ENCODE measurements at places on chromosomes 4 and X. TPM values are rescaled to one million over a fixed set of nuclear protein-coding genes. Genes with fewer than 3 reads are reported as not detected.

Gene MPC1L
- total RNA-seq, result not detected

DNA sequence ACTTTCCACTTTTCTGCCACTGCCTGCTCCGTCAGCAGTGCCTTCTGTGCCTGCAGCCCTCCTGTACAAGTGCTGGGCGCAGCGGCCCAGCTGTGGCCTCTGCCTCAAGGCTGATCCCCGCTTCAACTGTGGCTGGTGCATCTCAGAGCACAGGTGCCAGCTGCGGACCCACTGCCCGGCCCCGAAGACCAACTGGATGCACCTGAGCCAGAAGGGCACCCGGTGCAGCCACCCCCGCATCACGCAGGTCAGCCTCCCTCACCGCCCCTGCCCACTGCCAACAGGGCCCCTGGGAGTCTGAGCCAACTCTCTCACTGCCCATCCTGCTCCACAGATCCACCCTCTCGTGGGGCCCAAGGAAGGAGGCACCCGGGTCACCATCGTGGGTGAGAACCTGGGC is 7.5 kb downstream of the PLXNA3 start:
- no peak overlapping the region for H3K4me3 ChIP-seq
- no peaks in the 10 kb centered on the region for H3K4me1 ChIP-seq
- no peak for DNase-seq
- H3K36me3 ChIP-seq, result peaks cover 38% of the 10 kb centered on the region
- H3K27ac ChIP-seq, result no peak overlapping the region
- no peaks in the 10 kb centered on the region for H3K27me3 ChIP-seq

DNA sequence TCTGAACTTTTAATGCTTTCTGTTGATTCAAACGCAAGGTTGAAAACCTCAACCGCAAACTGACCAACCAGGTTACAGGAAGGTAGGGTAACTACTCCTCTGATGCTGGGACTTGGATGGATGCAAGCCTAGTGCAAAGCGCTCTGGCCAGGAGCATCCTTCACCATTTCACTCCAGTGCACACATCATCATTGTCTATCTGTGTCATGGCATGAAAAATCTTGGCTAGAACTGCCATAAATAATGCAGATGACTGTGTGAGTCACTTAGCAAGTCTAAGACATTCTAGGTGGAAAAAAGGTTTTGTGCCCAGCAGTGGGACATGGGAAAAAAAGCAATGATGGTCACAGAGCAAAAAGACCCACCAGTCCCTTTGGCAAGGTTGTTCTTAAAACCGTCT is 10.9 kb downstream of the ADGRA3 start:
- no peaks in the 10 kb centered on the region for H3K27me3 ChIP-seq
- H3K4me3 ChIP-seq, result no peak overlapping the region
- no peaks in the 10 kb centered on the region for H3K36me3 ChIP-seq
- H3K4me1 ChIP-seq, result peaks cover 61% of the 10 kb centered on the region
- peak; percentile 78 for DNase-seq

GRCh38 chr4:11438647-11439046 is 10.0 kb upstream of the HS3ST1 start:
- no peaks in the 10 kb centered on the region for H3K27me3 ChIP-seq
- H3K36me3 ChIP-seq, result no peaks in the 10 kb centered on the region
- no peaks in the 10 kb centered on the region for H3K4me1 ChIP-seq
- peak; percentile 21 for DNase-seq
- no peak overlapping the region for H3K27ac ChIP-seq

Gene GATA1
- total RNA-seq, result not detected

DNA sequence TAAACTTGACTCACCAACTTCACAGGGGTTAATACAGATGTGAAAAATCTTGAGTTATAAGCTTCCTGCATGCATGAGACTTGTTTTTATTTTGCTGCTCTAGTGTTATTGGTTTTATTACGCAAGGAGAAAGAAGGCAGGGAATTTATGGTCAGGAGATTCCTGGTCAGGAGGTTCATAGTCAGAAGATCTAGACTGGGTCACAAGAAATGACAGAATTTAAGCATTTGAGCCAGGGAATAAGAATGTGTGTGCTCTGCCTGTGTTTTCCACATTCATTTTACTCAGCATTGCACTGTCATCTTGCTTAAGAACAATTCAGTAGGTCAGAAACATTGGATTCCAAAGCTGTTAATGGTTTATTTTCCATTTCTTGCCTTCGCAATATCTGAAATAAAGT is 2522.1 kb downstream of the ARAP2 start:
- H3K4me3 ChIP-seq, result no peak overlapping the region
- no peaks in the 10 kb centered on the region for H3K36me3 ChIP-seq
- no peak for DNase-seq

- peaks cover 9% of the 10 kb centered on the region for H3K4me1 ChIP-seq
- H3K4me3 ChIP-seq, result no peak overlapping the region
- DNase-seq, result no peak
- H3K27me3 ChIP-seq, result no peaks in the 10 kb centered on the region
- peak overlapping the region; percentile 26 for H3K27ac ChIP-seq
Measured at GRCh38 chrX:39808471-39808917, 289.3 kb downstream of the BCOR start.
